ENCODE measurements at places on chromosomes 11 and 22.

GRCh38 chr22:42685941-42686653, 34.6 kb downstream of the A4GALT start:
- no peak for DNase-seq

DNA sequence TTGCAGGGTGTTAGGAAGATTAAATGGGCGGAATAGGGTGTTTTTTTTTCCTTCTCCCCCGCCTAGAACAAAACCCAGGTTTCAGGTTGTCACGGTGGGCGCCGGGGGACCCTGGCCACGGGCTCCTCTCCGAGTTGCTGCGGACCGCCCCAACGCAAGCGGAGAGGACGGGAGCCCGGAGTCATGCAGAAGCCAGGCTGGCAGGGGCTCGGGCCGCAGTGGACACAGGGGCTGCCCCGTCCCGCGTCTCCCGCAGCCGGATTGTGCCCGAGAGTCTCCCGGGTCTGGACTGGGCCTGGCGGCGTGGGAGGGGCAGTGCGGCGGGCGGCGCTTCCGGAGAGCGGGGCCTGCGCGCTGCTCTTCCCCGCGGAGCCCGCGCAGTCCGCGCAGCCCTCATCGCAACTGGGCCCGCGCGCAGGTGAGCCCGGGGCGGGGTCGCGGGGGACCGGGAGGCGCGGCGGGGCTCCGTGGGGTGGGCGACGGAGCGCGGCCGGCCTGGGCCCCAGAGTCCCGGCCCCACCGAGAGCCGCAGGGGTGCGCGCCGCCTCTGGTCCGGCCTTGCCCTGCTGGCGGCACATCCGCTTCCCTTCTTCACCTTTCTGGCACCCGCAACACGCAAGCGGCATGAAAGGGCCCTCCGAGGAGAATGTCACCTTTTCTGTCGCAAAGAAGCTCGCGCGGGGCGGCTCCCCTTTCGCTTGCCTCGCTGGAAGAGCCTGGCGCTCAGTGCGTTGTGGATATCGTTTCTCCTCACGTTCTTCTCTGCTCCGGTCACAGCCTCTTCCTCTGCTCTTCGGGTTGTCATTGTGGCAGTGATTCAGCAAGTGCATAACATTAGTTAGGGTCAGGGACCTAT, at the start of gene TIRAP:
TSS of gene TIRAP (plus strand) at position 358 of the 856 bp plus-strand sequence. CDS start 7,802 bp downstream, outside the sequence.
- DNase-seq = peak; percentile 38

DNA sequence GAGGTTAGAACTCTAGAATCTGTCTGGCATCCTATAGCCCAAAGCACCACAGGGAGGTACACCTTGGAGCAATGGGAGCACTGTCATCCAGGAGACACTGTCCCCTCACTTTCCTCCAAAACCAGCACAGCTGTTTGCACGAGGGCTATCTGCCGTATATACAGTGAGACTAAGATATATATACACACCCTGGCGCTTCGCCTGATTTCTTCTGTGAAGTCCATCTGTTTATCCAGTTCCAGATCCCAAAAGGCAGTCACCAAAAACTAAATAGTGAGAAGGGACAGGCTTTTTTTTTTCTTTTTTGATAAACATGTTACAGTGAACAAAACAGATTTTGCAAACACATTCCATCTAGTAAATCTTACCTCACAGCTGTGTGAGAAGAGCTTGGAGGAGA, 68.5 kb downstream of the ARFGAP2 start:
- no peak for DNase-seq

DNA sequence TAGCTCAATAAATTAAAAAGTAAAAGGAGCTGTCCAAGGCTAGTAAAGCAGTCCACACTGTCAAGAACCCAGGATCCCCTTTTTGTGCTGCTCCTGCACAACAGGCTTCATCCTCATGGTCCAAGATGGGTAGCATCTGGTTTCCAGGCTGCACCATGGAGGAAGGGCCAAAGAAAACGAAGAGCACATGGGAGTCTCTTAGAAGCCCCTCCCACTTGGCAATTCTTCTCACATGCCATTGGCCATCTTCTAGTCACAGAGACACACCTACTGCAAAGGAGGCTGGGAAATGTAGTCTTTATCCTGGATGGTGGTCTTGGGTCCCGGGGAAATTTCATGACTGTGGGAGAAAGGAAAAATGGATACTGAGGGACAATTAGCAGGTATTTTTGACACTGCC, 37.8 kb downstream of the PRR5L start:
- no peak for DNase-seq

DNA sequence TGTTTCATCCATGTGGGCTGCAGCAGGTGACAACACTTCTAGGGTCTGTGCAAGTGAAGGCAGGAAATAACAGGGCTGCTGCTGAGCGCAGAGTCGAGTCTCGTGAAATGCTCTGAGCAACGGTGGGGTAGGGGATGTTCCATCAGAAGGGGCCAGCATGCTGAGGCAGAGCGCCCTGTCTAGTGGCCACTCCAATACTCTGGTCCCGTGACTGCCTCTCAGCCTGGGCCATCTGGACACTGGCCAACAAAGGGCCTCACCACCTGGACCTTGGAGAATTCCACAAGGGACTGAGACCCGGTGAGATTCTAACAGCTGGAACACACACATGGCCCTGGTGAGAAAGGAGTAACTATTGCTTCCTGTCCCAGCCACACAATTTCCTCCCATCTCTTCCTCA, 375.7 kb downstream of the SHANK2 start:
- peak; percentile 86 for DNase-seq

DNA sequence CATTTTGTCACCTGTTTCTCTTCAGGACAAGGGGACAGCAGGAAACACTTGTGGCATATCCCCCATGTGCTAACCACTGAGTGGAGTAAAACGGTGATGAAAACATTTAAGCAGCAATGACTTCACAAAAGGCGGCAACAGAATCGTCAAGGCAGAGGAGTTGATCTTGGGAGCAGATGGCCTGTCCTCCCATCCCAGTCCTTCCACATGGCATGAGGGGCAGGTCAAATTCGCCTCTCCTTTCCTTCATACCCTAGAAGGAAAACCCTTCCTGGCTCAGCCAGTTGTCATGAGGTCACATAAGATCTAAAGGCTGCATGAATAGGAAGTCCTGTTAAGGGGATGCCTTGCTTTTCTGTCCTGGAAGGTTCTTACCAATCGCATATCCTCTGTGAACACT, 169.1 kb downstream of the MAML2 start:
- no peak for DNase-seq

GRCh38 chr11:113505541-113506375, 30.6 kb upstream of the DRD2 start:
- no peak for DNase-seq

- DNase-seq = no peak
Measured at GRCh38 chr22:19353363-19354131, 62.0 kb upstream of the CLTCL1 start.

DNA sequence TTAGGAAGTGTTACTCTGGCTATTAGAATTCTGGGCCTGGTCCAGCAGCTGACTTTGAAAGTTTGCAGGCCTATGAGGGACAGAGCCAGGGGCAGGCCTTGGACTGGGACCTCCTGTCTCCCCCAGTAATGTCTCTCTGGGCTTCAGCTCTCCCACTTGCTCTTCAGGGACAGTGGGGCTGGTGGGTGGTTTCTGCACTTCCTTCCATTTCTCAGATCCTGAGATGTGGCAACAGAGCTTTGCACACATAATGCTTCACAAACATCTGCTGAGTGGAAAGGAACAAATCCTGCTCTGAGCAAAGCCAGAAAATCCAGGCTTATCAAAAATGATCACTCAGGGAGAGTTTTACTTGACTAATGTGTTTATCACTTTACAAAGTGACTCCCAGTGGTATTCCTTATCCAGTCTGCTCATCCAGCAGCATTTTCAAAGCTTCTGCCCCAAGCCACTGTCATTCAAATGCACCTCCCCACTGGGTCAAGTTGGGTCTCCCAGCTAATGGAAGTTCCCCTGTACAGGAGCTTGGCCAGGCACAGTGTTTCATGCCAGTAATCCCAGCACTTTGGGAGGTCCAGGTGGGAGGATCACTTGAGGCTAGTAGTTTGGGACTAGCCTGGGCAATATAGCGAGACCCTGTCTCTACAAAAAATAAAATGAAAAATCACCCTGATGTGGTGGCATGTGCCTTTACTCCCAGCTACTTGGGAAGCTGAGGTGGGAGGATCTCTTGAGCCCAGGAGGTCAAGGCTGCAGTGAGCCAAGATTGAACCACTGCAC, 13.5 kb upstream of the OSBP2 start:
- no peak for DNase-seq

DNA sequence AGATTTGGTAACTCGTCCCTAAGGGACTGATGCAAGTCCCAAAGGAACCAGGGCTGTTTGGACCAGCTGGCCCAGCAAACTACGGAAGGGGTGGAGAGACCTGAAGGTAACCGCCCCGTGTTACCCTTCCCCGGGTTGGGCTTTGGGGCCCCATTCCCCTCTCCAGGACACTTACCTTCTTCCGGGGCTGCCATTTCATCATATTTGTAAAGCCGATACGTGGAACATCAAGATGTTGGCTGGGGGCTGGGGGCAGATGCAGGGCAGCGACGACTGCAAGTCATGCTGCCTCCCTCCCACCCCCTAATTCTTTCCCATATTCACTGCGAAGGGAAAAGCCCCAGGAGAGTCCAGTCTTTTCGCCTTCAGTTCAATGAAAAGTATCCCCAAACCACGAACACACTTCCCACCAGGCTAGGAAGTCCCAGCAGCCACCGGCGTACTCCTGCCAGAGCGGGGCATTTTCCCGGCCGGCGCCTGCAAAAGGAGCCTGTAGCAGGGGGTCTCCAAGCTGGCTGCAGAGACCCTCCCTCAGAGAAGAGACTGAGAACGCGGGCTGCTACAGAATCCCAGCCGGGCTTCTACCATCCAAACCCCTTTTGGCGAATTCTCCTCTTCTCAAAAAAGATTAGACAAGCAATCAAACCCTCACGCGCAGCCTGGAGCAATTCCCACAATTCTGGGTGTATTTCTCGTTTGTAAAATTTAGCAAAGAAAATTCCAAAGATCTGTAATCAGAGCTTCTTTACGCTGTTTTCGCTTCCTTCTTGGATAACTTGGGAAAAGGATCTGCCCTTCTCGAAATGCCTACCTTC, 236.7 kb downstream of the TTC28 start:
- DNase-seq = no peak

- DNase-seq = no peak
Measured at GRCh38 chr22:21642584-21643448, 714 bp downstream of the SDF2L1 start.
